CMK (cell line): ENCODE measurements at places on chromosomes 3 and 15.

DNA sequence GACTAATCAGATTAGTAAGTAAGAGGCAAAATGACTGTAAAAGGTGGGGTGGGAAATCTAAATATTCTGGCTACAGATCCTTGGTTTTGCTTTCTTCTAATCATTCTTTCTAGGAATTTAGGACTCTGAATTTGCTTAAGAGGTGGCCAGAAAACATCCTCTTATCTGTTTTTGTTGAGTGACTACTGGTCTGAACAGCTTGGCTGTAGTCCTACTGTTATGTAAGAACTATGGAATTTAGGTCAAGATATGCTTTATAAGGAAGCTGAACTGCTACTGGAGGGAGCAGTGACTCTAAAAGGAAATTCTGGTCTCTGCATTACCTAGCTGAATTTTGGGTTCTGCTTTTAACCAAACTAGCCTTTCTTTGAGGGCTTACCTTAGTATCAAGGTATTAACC, 33.5 kb upstream of the CSPG5 start:
- no peak for DNase-seq

GRCh38 chr3:70543493-70543892, 231.1 kb upstream of the MDFIC2 start:
- no peak for DNase-seq

DNA sequence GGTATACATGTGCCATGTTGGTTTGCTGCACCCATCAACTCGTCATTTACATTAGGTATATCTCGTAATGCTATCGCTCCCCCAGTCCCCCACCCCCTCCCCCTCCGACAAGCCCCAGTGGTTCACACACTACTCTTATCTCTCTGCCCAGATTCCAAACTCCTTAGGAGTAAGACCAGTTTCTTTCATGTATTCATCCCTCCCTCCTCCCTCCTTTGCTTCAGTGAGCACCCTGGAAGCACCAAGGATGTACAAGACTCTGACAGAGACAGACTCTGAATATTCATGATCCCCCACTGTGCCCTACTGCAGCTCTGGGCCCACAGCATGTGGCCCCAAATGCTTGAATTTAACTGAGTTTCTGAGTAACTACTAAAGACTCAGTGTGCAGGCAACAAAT, 113.8 kb upstream of the RAD18 start:
- no peak for DNase-seq

GRCh38 chr3:63912768-63913588, 795 bp upstream of the SCAANT1 start:
- DNase-seq, result no peak

DNA sequence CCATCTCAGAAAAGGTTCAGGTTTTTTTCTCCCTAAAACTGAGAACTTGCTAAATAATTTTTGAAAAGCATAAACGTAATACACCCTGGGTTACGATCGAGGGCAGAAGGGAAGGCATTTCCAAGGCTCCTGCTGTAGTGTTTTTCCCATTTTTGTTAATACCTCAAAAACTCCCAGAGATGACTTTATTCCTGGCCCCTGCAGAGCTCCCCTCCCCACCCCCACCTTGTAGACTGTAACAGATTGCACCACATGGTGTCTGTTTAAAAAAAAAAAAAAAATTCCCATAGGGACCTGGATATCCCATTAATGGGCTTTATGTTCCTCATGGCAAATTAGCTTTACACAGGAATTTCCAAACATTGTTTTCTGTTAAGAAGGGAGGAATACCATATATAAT, 38.2 kb downstream of the FEZF2 start:
- no peak for DNase-seq

- no peak for DNase-seq
These were observed 5.9 kb downstream of the ANKRD63 start for GRCh38 chr15:40276927-40277326.

- no peak for DNase-seq
These were observed 7.3 kb downstream of the ARL6IP5 start for GRCh38 chr3:69092030-69092516.

- DNase-seq, result no peak
These were observed 117.2 kb downstream of the TLE3 start for GRCh38 chr15:69980341-69981059.

- no peak for DNase-seq
These were observed 133.0 kb upstream of the SNTN start for GRCh38 chr3:63519426-63519825.

DNA sequence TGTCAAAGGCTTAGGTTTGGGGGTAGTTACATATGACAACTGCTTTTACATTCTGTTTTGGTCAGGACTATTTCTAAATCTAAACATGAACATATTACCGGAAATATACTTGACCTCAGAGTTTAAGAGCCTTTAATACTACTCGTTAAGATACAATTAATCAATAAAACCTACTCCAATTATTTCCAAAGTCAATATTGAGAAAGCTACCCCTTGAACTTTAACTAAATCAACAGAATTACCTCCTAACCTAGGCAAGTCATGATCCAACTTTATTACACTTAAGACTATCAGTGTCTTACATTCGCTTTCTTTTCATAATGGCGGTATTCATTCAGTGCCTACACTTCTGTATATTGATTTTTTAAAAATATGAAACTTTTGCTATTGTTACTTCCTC, 107.7 kb downstream of the RAP2B start:
- DNase-seq, result no peak

DNA sequence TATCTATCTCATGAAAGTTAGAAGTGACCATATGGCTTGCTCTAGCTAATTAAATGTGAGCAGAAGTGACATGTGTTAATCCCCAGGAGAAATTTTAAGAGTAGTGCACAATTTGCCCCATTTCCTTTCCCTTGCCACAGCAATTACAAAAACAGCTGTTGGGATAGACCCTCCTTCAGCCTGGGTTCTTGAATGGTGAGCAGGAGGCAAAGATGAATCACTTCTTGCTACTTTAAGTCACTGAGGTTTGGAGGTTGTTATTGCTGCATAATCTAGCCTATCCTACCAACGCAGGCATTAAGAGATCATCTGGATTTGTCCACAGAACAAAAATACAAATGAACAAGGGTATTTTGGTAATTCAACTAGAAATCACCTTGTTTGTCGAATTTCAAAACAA, 51.7 kb upstream of the CAPN7 start:
- no peak for DNase-seq

- no peak for DNase-seq
These were observed 134.0 kb downstream of the LPP start for GRCh38 chr3:188287762-188288505.

- DNase-seq, result no peak
These were observed 12.0 kb downstream of the ADAMTS9 start for GRCh38 chr3:64675687-64676247.

DNA sequence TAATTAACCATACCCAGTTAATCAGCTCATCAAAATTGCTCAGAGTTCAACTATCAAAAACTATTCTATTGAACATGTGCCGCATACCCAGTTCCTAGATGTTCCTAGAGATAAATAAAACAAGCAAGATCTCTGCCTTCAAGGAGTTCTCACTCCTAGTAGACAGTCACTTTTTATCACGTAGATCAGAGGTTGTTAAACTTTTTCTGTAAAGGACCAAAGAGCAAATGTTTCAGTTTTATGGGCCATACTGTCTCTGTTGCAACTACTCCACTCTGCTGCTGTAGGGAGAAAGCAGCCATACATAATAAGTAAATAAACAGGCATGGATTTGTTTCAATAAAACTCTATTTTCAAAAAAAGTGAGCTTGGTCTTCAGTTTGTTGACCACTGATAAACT, 7.9 kb downstream of the FBN1 start:
- no peak for DNase-seq

DNA sequence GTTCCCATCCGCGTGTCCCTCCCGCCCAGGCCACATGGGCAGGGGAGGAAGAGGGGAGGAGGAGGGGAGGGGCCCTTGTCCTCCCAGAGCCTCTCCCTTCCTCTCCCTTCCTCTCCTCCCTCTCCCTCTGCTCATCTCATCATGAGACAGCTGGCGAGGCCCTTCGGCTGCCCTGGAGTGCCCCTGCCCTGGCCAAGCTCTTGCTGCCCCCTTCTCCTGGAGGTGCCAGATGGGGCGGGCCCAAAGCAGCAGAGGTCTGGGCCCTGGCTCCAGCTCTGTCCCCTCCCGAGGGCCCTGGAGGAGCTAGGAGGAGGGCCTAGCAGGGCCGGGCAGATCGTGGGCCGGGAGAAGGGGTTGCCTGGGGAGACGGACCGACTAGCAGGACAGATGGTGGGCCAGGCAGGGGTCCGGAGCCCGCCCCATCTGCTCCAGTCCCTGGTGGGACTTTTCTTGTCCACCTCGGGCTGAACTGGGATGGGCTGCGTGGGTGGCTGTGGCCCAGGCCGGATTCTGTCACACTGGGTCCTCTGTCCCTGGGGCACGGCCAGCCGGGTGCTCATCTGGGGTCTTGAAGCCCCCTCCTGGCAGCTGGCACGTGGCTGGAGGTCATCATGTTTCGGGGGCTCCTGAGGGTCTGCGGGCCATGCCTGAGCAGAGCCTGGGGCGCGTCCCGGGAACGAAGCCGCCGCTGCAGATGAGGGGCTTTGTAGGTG, 183.4 kb downstream of the GOLGA6L6 start:
- DNase-seq, result no peak

- DNase-seq, result no peak
These were observed 25.2 kb downstream of the UBE2E1 start for GRCh38 chr3:23830869-23831484.

- DNase-seq, result no peak
These were observed 18.6 kb downstream of the KPNA4 start for GRCh38 chr3:160546727-160547126.

GRCh38 chr15:48006031-48006511, 114.7 kb upstream of the SLC24A5 start:
- DNase-seq, result no peak

GRCh38 chr15:89340573-89340972, 5.9 kb upstream of the POLG start:
- no peak for DNase-seq

- no peak for DNase-seq
These were observed 11.0 kb upstream of the PLXNA1 start for GRCh38 chr3:126971891-126972351.

- DNase-seq, result no peak
These were observed 381.4 kb downstream of the TBC1D5 start for GRCh38 chr3:17360991-17361390.

DNA sequence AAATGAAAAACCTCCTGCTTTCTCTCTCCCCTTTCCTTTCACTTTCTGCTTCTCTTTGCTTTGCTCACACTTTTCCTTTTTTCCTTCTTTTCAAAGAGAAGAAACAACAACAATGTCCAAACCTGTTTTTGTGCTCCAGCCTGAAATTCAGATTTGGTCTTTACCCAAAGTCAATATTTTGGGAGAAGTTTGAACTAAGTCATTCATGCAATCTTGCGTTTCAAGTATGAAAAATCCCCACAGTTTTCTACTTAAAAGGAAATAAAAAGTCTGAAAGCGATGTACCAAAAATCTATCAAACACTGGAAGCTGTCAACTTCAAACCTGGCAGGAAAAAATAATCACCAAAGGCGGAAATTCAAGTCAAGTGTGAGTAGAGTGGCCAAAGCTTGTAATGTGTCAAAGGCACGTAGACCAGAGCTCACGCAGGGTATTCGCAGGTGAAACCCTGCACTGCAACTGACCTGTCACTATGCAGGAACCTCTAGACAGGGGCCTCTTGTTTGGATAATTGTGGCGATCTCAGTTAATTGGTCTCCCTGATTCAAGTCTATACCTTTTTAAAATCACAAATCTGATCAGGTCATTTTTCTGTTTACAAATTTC, 118.8 kb upstream of the GALNT15 start:
- DNase-seq, result no peak

DNA sequence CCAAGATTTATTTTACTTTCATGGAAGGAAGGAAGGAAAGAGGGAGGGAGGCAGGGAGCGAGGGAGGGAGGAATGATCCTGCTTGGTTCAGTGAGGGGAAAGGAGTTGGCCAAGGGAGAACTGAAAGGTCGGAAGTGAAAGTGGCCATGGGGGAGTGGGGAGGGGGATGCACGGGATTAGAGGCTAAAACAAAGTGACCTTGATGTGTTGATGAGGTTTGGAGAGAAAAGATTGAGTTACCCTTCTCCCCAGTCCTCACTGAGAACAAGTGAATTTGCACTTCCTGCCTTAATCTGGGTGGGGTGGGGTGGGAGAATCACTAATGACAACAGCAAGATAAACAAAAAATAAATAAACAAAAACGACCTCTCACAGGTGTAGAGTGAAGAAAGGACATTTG, 212.0 kb upstream of the TLE3 start:
- DNase-seq, result no peak
